NCI-H510A (cell line): ENCODE measurements at places on chromosomes 6 and 20.

DNA sequence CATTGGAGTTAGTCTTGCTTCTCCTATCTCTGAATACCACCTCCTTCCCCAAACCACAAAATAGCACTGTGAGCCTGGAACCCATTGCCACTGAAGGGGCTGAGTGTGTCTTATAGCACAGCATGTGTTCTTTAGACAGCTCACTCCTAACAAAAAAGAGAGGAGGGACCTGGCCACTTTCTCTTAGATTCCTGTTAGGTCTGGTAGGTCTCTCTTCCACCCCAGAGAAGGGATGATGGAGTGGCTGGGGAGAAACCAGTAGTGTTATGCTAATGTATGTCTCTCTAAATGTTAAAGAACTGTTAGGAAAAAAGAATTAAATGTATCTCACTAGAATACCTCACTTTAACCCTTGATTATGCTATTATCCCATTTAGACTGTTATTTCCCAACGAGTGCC is 340.3 kb downstream of the EPHA7 start:
- no peak for DNase-seq

DNA sequence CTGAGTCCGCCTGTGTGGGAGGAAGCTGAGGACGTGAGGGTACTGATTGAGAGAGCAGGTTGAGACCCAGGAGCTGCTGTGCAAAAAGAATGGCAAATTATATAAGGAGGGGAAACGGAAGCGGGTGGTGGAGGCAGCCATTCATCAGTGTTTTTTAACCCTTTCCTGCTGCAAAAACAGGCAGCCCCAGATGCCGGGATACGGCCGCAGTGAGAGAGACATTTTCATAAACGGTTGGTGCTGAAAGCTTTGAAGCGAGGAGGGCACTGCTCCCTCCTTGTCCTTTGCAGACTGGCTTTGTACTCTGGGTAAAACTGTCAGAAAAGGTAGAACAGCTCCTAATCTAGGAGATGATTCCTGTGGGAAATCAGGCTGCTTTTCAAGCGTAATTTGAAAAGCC is 56.4 kb downstream of the TTI1 start:
- DNase-seq = no peak

- DNase-seq = peak; percentile 12
Observed at GRCh38 chr6:83019741-83020140, 45.9 kb downstream of the UBE3D start.

- no peak for DNase-seq
Observed at GRCh38 chr6:127641905-127642304, 64.9 kb downstream of the C6orf58 start.

- DNase-seq = no peak
Observed at GRCh38 chr6:98593676-98594075, 240.7 kb upstream of the POU3F2 start.

DNA sequence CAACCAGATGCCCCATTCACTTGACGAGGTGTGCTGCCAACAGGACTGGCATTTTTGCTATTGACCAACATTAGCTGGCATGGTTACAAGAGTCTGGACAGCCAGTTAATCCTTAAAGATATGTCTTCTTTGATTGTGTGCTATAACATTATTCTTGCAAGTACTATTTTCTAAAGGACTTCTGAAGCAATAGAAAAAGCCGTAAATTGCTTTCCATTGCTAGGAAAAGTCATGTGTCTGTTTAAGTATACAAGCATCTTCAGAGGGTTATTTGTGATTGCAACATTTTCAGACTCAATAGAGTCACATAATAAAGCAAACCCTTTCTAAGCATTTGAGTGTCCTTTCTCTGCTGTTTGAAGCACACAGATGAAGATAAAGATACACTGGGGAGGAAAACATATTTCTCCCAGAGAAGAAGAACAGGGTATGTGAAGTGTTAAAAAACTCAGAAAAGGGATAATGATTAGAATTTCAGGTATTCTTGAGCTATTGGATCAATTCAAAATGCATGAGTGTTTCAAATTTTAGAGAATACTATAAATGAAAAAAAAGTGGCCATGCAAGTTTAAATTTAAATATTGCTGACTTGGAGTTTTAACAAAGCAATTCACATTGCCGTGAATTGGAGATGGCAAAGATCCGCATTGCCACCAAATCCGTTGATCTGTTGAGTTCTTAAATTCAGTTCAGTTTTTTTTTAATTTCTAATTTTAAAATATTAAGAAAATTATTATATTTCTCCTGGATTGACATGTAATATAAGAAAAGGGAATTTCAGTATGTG is 191.7 kb upstream of the MAP3K7 start:
- no peak for DNase-seq

DNA sequence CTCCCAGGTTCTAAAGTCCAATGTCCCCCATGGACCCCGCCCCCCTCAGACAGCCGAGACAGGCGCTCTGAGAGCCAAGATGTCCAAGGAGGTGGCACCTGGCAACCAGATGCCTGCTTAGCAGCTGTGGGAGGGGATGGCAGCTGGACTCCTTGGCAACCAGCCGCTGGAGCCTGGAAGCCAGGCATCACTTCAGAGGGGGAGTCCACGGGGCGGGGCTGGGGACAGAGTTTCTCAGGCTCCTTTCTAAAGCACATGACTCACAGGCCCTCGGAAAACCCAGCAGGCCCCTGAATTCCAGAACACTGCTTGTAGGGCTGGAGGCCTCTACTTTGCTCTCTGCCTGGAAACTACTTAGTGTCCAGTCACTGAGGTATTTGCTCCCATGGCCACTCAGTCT is 51.5 kb downstream of the PREX1 start:
- DNase-seq = no peak

- DNase-seq = no peak
Observed at GRCh38 chr6:95596021-95596420, 18.7 kb downstream of the MANEA start.

DNA sequence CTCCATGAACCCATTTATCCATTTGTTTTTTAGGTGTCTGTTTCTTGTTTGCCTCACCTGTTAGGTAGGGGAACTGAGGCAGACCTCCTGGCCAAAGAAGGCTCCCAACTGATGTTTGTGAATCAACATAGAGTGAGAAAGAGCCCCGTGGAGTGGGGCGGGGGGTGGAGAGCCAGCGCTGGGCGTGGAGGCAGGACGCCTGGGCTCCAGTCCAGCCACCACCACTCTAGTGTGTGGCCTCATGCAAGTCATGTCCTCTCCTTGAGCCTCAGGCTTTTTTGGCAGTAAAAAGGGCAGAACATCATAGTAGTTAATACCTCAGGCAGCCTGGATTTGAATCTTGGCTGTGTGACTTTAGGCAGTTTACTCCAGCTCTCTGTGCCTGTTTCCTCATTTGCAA is 42.2 kb upstream of the SCRT2 start:
- DNase-seq = no peak

DNA sequence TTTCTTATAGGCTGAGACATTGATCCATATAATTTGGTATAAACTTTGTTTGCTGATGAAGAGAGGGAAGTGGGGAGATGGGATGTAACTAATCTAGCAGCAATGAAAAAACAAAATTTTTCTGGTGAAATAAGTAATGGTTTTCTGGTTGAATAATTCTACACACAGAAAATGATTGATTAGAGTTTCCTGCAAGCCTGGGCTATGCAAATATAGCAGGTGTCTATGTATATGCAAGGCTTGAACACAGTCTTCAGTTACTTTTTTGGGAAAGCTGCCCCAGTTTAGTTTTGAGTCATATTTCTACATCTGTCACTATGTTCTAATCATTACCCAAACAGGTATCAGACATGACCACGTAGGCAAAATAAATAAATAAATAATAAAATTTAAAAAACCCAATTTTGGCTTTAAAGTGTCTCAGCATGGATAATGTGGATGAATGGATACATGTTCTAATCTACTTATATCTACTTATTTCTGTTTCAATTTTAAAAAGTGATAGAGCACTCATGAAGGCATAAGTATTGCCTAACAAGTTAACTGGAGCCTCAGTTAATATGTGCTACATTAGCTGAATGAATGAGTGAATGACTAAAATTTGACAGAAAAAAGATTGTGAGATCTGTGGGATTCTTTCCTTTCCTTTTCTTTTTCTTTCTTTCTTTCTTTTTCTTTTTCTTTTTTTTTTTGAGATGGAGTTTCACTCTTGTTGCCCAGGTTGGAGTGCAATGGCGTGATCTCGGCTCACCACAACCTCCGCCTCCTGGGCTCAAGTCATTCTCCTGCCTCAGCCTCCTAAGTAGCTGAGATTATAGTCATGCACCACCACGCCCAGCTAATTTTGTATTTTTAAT is 37.2 kb upstream of the TFB1M start:
- no peak for DNase-seq

DNA sequence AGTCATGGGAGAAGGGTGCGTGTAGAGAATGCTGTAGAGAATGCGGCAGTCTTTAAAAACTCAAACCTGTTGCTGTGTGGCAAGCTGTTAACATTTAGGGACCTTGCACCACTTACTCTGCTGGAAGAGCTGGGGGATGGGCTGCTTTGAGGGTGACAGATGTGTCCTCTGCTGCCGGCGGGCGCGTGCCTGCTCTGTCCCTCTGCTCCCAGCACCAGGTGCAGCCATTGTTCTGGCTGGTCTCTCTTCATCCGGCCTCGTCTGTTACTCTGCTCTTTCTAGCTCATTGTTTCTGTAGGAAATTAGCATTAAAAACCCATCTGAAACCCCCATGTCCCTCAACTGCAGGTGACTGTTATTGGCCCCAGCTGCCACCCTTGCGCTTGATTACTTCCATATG is 78.5 kb downstream of the CBFA2T2 start:
- peak; percentile 92 for DNase-seq

- DNase-seq = no peak
Observed at GRCh38 chr20:52536841-52537400, 345.3 kb upstream of the ZFP64 start.

DNA sequence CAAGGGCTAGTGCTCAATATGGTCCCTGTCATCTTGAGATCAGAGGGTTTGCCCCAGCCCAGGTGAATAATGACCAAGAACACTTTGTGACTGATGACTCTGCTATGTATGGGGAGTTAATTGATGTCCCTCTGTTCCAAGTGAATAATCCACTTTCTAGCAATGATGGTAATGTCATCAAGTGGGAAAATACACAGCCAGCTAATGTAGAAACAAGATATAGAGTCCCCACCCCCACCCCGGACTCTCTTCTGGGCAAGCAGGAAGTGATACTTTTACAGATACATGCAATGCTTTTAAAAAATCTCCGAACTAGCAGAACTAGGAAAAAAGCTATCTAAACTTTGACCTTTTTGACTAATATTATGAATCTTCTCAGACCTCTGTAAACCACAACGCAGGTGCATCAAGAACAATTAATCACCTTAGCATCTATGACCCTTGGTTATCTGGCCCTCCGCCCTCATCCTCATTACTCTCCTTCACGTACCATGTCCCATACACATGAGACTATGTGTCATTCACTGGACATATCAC is 30.5 kb downstream of the CNR1 start:
- DNase-seq = no peak

DNA sequence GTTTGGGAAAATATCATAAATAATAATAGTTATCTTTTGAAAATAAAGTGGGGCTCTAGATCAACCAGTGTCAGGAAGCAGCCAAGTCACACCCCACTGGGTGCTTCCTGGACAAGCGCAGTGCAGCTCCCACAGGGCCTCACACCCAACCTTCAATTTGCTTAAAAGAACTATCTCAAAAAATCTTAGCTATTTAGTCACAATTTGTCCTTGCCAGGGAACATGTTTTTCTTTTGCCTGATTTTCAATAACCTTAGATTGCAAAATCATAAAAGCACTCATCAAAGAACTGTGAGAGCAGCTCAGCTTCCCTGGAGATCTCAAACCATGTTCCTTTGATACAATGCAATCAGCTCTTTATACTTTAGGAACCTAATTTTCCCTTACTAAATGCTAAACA is 1.6 kb upstream of the NCOA7 start:
- DNase-seq = no peak

DNA sequence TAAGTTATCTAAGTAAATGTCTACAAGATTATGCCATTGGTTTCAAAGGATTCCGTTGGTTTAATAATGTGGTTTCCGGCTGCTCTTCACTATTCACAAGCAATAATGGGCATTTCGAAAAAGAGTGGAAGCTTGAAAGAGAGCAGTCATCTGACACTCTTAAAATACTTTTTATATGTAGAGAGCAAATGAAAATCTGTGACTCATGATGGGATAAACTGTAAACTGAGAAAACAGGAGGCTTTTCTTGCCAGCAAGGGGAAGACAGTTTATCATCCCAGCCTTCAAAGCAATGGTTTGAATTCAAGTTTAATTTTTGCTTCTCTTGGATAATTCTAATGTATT is 145.7 kb downstream of the KHDC1L start:
- DNase-seq = no peak

GRCh38 chr6:89500611-89501010 is 67.7 kb downstream of the ANKRD6 start:
- DNase-seq = no peak

DNA sequence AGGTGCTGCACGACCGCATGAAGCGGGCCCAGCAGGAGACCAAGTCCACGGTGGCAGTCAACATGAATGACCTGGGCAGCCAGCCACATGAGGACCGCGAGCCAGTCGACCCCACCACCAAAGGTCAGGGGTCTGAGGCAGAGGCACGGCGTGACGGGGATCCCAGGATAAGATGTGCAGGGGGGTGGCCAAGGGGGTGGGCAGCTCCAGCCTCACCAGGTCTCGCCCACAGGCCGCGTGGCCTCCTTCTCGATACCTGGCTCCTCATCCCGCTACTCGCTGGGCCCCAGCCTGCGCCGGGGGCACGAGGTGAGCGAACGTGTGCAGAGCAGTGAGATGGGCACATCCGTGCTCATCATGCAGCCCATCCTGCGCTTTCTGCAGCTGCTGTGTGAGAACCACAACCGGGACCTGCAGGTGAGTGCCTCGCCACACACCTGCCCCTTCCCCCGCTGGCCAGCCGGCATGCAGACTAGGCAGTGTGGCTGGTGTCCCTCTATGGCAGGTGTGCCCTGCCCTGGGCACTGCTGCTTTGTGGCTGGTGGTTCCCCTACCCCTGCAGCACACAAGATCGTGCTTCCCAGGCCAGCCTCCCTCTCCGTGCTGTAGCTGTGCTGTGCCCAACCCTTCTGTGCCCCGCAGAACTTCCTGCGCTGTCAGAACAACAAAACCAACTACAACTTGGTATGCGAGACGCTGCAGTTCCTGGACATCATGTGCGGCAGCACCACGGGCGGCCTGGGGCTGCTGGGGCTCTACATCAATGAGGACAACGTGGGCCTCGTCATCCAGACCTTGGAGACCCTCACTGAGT is 25.9 kb downstream of the UQCC2 start:
- no peak for DNase-seq

- DNase-seq = no peak
Observed at GRCh38 chr6:153392156-153392555, 261.1 kb upstream of the RGS17 start.

- no peak for DNase-seq
Observed at GRCh38 chr6:35678021-35678654, 10.6 kb downstream of the FKBP5 start.

- DNase-seq = no peak
Observed at GRCh38 chr6:144690133-144690532, 405.0 kb downstream of the UTRN start.

GRCh38 chr6:37838219-37838921 is 18.8 kb downstream of the ZFAND3 start:
- DNase-seq = no peak

GRCh38 chr20:15196547-15197255 is 859.3 kb upstream of the FLRT3 start:
- peak; percentile 42 for DNase-seq

GRCh38 chr6:82766476-82766875 is 299.2 kb downstream of the UBE3D start:
- DNase-seq = no peak

GRCh38 chr6:112298021-112298745 is 43.8 kb upstream of the LAMA4 start:
- no peak for DNase-seq
